CD4-positive, CD25-positive, alpha-beta regulatory T cell (primary cell): ENCODE measurements at places on chromosomes 6 and 20.

GRCh38 chr20:60565083-60565482 lies 606.9 kb downstream of the CDH26 start:
- DNase-seq = no peak

- no peak for DNase-seq
Measured at GRCh38 chr6:151070631-151071051, 169.1 kb upstream of the AKAP12 start.

DNA sequence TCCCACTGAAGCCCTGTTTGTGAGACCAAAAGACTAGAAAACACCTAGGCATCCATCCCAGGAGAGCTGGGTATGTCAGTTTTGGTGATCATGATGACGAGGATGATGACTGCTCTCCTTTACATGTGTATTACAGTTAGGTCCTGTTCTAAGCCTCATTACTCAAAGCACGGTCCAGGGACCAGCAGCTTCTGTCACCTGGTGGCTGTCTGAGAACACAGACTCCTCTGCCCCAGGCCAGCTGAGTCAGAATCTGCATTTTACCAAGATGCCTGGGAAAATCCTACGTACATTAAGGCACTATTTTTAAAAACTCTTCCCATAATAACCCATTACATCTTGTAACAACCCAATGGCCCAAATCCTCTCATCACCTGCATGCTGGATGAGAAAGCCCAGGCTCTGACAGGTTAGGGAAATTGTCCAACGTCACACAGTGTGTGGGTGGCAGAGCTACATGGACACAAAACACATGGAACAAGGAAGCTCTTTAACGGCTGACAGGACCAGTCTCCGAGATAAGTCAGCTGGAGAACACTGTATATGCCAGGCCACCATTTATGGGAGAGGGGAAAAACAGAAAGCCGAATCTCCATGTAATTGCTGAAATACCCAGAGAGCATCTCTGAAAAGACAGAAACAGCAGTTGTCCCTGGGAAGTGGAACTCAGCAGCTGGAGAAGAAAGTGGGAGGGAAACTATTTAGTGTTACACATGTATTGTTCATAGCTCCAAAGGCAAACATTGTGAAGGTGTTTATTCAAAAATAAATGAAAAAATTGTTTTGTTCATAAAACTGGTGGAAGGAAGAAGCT lies 65.4 kb downstream of the BMP7 start:
- no peak for DNase-seq

- DNase-seq = no peak
Measured at GRCh38 chr20:31813611-31814010, 5.5 kb upstream of the MYLK2 start.

DNA sequence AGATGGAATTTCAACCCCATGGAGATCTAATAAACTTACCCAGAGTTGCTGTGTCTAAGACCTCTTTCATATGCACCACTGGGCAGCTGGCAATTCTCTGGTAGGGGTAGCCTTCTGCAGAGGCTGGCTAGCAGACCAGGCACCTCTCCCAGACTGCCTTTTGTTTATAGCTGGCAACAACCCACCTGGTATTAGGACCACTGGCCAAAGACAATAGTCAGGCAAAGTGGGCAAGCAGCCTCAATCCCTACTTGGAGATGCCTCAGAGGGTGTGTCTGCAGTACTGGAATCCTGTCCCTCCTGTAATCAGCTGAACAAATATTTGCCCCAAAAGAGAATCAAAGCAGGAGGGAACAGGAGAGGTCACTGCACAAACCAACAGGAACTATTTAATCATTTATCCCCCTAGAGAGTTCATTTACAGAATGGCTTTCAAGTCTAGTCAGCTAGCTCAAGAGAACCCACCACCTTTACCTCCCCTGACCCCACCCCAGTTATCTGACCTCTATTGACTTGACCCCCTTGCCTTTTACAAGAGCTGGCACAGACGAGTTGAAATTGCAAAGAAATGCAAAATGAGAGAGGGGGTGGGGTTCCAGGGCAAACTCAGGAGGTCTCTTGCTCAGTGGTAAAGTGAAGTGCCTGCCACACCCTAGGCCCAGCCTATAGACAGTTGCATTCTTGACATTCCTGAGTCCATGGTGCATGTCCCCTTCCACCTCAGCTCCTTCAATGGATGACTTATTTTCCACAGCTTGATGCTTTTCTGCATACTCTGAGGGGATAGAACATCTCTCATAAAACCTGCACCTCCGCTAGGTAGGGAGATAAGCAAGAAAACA lies 2.8 kb downstream of the BCL2L1 start:
- DNase-seq = no peak

DNA sequence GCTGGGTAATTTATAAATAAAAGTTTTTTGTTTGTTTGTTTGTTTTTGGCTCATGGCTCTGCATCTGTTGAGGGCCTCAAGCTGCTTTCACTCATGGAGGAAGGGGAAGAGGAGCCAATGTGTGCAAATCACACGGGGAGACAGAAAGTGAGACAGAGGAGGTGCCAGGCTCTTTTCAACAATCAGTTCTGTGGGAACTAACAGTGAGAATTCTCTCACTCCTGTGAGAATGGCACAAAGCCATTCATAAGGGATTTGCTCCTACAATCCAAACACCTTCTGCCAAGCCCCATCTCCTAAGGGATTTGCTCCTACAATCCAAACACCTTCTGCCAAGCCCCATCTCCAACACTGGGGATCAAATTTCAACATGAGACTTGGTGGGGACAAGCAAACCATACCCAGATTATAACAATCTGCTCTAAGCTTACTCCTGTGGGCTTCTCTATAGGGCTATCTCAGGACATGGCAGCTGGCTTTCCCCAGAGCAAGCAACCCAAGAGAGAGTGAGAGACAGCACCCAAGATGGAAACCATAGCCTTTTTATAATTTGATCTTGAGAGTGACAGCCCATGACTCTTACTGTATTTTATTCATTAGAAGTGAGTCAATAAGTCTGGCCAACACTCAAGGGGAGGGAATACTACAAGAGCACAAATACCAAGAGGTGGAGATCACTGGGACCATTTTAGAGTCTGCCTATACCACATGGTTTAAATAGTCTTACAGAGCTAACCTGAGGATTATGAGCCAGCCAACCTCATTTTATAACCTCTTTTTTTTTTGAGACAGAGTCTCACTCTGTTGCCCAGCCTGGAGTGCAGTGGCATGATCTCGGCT lies 22.8 kb upstream of the LRRC1 start:
- DNase-seq = no peak

DNA sequence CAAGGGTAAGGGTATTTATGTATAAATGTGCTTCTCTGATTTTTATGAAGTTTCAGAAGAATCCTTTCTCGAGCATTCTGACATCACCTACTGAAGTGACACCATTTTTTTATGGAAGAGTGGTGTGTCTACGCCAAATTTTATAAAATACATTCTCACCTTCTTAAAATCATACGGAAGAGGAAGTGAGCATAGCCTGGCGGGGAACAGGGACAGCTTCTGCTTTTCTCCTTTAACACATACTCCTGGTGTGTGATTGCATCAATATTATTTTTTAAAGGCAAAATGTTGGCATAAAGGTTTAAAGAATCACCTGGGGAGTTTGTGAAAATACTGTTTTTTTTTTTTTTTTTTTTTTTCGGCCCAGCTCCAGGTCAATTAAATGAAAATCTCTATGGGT lies 733.6 kb upstream of the MAN1A1 start:
- DNase-seq = no peak

GRCh38 chr6:157274471-157275226 lies 48.7 kb downstream of the TMEM242 start:
- DNase-seq = peak; percentile 81

GRCh38 chr6:135195522-135195921 lies 14.4 kb downstream of the MYB start:
- no peak for DNase-seq

DNA sequence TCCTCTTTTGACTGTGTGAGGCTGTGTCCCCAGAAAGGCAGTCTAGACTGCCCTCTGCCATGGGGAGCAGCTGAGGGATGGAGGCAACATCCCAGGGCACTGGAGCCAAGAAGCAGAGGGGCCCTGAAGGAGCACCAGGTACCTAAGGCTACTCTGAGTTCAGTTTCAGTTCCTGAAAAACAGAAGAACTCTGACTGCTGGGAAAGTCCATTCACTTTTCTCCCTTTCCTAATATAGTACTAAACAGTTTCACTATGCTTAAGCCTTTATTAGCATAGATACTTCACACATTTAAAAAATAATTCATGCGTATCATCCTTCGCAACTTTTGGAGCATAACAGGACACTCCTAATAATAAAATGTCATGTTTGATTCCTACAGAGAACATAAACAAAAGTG lies 130.0 kb downstream of the FOXC1 start:
- no peak for DNase-seq

DNA sequence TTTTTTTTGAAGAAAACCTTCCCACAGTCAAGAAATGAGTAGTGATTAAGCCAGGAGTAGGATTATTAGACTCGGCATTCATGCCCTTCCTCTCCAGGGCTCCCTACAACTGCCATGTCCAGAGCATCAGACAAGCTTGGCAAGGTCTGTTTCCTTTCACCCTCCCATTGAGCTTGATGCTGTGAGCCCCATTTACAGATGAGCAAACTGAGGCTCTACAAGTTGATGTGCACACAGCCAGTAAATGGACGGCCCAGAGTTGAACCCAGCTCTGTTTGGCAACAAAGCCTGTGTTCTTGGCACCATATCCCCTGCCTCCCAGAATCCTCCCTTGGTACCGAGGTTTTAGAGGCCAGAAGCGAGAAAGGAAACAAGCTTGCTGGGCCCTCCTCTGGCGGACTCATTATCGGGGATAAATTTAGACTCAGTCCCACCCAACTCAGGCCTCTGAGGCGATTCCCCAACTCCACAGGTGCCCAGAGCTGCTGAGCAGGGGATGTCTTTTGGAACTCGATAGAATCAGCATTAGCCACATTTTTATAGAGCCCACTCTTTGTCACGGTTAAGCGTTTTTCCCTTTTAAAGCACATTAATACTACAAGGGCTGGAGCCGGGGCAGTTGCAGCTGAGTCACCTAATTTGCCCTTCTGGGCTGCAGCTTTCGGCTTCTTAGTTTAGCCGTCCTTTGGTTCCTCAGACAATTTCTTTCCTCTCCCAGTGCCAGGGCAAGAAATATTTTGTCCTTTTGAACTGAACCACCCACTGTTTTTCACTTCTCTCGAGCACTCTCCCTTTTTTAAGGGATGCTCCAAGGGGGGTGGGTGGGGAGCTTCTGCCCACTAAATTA lies 23.0 kb upstream of the NFATC2 start:
- no peak for DNase-seq

DNA sequence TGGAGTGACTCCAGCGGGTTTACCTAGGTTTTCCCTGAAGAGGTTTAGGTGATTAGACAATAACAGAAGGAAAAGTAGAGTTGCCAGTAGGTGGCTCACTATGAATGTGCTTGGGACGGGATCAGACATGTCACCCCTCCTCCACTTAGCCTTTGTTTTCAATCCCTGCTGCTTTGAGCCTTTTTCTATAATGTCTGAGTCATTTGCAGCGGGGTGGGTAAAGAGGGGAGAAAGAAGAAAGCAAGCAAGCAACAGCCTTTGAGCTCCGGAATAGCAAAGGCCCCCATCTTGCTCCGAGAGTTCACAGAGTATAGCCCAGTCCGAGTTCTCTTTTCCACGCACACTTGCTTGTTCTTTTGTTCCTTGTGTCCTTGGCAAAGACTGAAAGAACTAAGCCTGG lies 129.1 kb downstream of the PACRG start:
- no peak for DNase-seq

GRCh38 chr6:86215323-86215722 lies 572.6 kb upstream of the SYNCRIP start:
- DNase-seq = no peak

- DNase-seq = no peak
Measured at GRCh38 chr20:60453388-60454246, 495.4 kb downstream of the CDH26 start.

GRCh38 chr20:53124075-53124551 lies 152.0 kb downstream of the TSHZ2 start:
- DNase-seq = no peak

DNA sequence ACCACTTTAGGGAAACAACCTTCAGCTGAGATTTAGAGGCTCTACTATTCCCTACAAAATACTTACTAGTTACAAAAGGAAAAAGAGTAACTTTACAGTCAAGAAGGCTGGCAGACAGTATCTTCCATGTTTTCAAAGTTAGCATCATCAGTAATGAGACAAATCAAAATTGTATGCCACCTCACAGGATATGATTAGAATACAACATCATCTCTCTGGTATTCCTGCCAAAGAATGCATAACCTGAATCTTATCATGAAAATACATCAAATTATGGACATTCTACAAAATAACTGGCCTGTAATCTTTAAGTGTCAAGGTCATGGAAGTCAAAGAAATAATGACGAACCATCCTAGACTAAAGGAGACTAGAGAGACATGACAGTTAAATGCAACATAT lies 38.4 kb downstream of the CDK5RAP1 start:
- no peak for DNase-seq

DNA sequence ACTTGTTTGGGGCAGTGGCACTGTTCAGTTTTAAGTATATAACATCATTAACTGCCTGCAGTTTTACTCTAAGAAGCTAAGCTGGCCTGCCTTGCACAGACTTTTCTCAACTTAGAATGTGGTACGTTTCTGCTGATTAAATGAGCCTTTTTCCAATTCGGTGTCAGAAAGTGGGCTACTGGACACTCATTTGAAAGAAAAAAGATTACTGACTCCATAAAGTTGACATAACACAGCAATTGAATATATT lies 2.1 kb downstream of the ZMYND8 start:
- DNase-seq = no peak

DNA sequence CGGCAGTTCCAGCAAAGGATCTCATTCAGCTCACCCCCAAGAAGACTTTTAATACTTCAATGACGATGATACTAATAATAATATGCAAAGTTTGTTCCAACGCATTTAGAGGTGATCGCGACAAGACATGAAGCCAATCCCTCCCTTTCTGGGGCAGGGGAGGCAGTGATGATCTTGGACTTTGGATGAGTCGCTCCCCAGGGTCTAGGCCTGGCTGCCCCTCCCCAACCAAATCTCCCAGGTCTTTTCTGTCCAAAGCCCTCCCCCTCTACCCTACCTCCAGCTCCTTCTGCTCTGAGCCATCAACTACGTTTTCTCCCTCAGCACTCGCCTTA lies 33.9 kb downstream of the HLA-A start:
- no peak for DNase-seq

DNA sequence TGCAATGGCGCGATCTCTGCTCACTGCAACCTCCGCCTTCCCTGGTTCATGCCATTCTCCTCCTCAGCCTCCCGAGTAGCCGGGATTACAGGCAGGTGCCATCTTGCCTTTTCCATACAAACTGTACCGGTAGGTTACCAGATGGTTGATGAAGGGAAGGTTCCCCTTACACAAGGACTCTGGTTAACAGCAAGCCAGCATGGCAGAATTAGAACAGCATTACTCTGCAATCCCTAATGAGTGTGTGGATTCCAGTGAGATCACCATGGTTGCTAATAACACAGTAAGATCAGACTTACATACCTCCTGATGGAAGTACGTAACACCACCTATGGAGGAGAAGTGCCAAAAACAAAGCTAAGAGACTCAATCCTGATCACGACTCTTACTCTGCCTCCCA lies 51.7 kb downstream of the TTI1 start:
- no peak for DNase-seq
